Stimulated activated CD8-positive, alpha-beta memory T cell treated with anti-CD3 and anti-CD28 coated beads, Interleukin-15, amount 100 ng/mL, for 1 hour (primary cell): ENCODE measurements at places on chromosomes 1 and 21.

DNA sequence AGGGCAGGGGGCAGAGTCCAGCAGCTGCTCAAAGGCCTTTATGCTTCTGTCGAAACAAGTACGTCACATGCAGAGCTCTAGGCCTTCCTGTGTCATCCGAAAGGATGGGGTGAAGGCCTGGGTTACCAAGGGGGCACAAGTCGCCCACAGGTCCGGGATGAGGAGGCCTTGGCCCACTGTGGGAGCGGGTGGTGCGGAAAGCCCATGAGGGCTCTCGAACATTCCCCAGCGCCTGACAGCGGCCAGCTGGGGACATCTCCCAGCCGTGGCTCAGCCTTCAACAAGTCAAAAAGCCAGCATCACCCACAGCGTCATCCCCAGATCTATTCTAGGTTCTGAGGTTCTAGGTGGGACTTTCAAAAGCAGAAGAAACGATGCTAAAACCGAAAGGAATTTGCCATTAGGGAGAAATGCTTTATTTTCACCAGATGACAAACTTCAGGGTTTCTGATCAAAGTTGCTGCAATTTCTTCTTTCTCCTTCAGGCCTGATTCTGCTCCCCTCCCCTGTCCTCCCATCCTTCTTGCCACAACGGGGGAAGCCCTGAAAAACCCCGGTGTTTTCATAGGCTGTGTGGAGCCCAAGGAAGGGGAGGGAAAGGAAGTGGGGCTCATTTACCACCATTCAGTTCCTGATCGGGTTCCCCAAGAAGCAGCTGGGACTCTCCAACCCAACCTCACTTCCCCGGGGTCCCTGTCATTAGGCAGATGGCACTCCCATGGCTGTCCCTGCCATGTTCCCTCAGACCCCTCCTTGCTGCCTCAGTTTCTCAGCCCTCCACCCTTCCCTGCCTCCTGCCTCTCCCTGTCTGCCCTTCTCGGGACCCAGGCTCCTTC, 17.6 kb downstream of the GPR137B start:
- DNase-seq, result no peak

GRCh38 chr1:203665993-203666392, 39.4 kb downstream of the ATP2B4 start:
- DNase-seq, result no peak

DNA sequence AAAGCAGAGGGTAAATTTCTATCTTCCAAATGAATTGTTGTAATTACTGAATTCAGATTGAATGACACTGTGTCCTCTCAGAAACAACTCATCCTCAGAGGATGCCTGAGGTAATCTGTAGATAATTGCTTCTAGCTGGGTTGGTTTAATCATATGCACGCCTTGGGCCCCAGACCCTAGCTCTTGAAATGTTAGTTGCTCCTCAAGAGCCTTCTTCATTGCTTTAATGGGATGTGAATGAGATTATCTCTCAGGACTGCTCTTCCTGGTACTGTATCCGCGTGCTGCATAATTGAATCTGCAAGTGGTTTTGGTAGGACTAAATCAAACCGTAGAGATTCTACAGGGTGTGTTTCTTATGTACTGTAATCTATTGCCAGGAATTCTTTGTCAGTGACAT, 569.3 kb upstream of the NEGR1 start:
- no peak for DNase-seq

- DNase-seq, result no peak
These were observed 8.7 kb downstream of the COP1 start for GRCh38 chr1:176198413-176198812.

GRCh38 chr21:15206514-15206913, 141.7 kb upstream of the NRIP1 start:
- no peak for DNase-seq

GRCh38 chr21:42310411-42311001, 4.7 kb downstream of the TFF3 start:
- DNase-seq, result no peak

- DNase-seq, result no peak
These were observed 648 bp upstream of the DR1 start for GRCh38 chr1:93344886-93345632.

DNA sequence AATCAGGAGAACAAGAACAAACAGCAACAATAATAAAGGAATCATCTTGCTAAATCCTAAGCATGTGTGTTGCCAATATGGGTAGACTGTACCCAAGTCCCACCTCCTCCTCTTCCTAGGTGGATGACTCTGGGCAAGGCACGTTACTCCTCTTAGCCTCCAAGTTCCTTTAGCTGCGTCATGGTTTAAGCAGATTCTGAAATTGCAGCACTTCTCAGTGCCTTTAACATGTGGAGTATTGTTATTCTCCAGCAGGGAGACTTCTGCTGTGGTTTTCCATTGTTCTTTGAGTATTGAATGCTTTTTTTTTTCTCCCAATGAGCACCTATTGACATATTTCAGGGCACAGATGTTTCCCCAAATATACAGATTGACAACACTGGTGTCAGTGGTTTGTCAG, 15.5 kb downstream of the ARHGEF10L start:
- DNase-seq, result no peak

DNA sequence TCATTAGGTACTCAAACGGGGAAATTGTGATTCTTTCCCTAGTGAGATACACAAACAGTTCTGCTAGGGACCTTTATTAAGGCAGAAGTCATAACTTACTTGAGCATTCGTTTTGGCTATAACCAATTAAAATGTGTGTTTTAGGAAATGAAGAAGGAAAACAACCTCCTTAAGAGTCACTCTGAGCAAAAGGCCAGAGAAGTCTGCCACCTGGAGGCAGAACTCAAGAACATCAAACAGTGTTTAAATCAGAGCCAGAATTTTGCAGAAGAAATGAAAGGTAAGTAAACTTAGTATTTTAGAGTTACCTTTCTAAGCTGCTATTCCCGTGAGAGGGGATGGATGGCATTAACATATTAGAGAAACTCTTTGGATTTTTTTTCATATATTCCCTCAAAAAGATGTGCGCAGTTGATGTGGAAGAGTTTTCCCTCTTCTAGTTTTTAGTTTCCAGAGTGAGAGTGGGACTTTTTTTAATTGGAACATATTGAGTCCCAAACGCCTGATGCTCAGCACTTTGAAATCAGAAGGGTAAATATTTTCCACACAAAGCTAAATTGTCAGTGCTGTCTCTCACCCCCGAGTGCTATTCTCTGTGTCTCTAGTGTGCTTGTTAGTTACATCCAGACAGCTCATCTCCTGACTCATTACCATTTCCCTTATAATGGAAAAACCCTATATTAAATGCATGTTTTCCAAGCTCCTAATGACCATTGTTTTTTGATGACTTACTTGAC, 34.9 kb downstream of the CENPF start:
- DNase-seq, result no peak

GRCh38 chr1:24850328-24850920, 79.7 kb downstream of the RUNX3 start:
- no peak for DNase-seq

DNA sequence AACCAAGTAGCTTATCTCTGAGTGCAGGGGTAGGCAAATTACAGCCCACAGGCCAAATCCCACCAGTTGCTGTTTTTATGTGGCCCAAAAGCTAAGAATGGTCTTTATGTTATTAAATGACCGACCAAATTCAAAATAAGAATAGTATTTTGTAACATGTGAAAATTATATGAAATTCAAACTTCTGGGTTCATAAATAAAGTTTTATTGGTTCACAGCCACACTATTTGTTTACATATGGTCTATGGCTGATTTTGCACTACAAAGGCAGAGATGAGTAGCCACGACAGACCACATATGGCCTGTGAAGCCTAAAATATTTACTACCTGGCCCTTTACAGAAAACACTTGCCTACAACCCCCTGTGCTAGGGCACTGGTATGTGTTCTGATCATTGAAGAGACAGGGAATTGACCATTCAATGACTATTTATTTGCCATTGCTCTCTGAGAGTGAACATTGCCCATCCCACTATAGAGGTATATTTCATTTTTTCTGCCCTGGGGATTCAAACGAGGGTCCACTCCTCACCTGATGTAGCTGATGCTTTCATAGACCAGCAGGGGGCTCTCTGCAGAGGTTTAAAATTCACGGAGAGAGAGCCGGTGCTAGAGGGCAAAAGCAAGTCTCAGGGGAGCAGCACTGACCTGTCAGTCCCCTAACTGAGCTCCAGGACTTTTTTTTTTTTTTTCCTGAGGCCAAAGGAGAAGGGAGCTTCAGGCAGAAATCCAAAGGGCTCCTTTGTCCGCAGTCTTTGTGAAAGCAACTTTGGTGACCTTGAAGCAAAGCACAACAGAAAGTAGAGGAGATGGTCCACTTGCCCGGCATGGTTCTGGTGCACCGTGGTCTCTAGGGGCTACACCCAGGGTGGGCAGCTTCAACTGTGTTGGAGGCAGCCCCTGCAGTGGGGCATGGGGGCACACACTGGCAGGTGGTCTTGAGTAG, 7.3 kb upstream of the GNL2 start:
- no peak for DNase-seq

DNA sequence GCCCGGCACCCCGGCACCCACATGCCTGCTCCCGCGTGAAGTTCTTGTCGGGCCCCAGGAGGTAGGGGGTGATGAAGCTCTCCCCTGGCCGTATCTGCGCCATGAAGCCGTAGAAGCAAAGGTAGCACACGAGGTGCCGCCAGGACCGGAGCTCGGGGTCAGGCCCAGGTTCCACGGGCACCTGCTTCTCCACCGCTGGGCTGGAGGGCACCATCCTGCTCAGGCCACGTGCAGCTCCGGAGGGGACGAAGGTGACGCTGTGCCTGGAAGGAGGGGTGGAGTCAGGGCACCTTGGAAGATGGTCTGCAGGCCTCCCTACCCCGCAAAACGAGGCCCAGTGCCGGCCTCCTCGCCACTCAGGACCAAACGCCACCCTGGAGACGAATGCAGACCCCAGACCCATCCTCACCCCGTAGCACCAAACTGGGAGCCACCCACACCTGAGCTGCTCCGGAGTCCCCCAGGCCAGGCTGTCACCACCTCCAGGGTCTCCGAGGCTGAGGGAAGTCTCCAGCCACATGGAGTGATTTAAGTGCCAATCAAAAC, 4.4 kb downstream of the SLC19A1 start:
- no peak for DNase-seq

DNA sequence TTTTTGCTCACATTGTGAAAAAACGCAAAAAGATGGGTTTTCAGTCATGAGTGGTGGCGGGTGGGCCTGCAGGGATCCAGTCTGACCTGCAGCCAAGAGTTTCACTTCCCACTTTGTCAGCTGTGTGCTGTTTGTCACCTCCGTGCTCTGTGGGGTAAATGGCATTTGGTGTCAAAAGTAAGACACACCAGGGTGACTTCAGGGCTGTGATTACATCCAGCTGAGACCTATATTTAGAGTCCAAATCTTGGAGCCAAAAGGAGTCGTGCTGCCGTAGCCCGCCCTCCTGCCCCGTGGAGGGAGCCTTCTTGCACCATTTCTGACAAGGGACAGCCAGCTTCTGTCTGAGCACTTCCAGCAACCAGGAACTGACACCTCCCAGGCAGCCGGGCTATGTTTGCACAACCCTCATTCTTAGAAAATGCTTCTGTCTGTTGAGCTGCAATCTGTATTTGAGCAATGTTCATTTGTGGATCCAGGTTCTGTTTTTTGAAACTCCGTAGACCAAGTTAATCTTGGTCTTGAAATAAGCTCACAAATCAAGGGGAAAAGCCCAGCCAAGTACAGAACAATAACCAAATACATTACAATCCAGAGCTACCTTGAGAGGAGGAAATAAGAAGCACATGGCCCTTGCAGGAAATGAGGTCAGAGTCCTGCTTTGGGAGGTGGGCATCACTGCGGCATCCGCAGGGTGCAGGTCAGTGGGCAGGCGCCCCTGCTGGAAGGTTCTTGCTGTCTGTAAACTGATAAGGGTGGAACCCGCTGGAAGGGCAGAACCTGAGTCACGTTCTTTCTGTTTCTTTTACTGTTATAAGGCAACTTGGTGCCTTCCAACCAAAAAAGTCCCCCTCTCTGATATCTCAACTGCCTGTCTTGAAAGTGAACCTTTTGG, 14.4 kb downstream of the ABCG1 start:
- DNase-seq, result no peak

DNA sequence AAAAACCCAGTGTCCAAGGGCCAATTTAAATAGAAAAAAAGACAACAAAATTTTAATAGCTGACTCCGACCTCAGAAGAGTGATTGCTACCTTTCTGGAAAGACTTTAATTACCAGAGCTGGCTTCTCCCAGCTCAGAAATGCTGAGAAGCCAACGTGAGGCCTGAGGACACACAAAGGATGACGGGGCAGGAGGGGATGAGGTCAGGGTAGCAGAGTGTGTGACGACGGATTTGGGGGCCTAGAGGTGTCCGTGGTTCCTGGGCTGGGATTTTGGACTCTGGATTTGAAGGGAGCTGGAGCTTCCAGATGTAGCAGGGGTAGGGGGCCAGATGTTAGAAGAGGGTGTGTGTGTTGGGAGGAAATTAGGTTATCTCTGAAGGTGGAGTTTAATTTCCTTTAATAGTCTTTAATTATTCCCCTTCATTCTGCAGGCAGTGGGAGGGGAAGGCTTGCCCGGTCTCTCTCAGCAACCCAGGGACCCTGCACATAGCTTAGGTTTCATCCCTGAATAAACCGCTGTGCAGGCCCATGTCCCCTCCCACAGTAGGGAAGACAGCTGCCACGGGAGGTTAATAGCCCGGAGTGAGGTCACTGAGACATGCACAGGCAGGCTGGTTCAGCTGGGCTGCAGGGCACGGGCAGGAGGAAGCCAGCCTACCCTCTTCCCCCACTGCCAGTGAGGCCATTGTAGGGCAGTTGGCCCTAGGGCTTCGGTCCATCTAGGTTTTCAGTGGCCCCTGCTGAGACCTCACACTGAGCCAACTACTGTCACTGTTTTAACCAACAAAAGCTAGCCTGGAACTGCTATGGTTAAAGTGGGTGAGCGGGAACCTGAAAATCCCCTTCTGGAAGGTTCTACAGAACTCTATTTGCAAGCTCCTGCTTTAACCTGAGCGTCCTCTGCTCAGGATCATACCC, 3.8 kb upstream of the PADI3 start:
- DNase-seq, result no peak

DNA sequence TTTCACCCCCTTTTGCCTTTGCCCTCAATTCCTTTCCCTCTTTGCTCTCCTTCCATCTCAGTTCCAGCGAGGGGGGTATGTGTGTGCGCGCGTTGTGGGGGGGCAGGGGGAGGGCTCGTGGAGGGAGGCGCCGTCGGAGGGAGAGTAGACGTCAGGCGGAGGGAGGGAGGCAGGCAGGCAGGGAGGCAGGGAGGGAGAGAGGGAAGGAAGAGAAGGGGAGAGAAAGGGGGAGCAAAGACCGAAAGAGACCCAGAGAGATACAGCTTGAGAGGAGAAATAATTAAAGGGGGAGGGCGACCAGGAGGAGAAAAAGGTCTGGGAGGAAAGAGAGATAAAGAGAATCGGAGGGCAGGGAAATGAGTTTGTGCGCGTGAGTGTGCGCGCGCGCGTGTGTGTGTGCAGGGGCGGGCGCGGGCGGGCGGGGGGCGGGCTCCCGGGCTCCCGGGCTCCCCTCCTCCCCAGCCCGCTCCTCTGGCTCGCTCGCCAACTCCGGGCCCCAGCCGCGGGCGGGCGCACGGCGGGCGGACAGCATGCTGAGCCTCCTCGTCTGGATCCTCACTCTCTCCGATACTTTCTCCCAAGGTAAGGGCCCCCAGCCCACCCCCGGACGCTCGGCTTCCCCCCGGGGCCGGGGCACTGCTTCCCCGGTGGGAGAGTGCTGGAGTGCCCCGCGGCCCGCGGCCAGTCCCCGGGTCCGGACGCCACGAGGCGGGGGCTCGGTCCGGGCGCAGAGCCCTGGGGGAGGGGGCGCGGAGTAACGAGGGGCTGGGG, at the start of gene KIRREL1:
Gene KIRREL1 (plus strand): TSS at position 499 of the 771 bp plus-strand sequence. CDS start 32 bp downstream, at position 531.
- DNase-seq, result no peak

GRCh38 chr1:231387770-231388669, 34.1 kb downstream of the EGLN1 start:
- no peak for DNase-seq

GRCh38 chr1:3305156-3305555, 149.3 kb upstream of the ARHGEF16 start:
- no peak for DNase-seq
